ENCODE measurements at places on chromosomes 4 and X.

DNA sequence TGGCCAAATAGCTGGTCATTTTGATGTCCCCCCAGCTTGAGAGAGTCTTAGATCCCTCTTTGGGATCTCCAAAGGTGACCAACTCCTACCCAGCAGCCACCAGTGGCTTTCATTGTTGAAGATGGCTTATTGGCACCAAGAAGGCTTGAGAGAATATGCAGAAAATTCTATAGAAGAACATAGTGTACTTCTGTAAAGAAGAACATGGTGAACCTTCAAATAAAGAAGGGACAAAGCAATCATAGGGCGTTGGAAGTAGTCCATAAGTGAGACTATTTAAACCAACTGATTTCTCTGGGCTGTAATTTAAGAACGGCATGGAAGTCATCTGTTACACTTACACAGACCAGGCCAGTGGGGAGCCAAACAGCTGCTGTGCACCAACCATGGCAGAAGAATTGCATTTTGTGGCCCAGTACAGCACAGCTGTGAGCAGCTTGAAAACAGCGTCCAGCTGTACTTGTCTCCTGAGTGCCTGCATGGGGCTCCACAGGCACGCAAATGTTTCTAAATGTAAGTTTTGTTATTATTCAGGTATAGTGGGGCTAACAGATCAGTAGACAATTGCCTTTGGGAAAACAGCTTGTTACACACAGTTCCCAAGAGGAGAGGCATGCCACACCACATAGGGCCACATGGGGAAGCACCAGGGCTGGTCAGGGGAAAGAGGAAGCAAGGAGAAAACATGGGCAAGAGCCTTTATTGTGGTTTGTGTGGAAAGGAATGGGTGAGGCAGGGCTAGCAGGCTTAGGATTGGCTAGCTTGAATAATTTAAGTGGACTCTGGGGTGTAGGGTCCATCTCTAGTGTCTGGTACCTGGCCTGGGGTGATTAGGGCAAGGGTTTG, 125.0 kb downstream of the ARHGAP6 start:
- DNase-seq, result no peak

DNA sequence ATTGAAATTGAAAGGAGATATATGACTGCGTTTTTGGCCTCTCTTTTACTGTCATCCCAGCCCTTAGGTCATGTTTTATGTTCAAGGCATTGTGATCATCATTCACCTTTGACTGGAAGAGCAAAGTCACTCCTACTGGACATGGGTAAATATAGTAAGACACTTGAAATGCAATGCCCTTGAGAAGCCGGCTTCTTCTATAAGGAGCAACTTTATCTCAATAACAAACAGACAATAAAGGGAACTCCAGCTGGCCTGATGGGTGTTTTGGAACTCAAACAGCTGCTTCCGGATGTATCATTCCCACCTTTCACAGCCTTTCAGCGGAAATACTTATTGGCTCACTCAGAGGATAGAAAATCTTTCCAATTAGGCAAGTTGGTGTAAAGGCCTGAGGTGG, 65.1 kb upstream of the C4orf54 start:
- no peak for DNase-seq

GRCh38 chrX:56343664-56344063, 111.5 kb downstream of the KLF8 start:
- DNase-seq, result no peak

DNA sequence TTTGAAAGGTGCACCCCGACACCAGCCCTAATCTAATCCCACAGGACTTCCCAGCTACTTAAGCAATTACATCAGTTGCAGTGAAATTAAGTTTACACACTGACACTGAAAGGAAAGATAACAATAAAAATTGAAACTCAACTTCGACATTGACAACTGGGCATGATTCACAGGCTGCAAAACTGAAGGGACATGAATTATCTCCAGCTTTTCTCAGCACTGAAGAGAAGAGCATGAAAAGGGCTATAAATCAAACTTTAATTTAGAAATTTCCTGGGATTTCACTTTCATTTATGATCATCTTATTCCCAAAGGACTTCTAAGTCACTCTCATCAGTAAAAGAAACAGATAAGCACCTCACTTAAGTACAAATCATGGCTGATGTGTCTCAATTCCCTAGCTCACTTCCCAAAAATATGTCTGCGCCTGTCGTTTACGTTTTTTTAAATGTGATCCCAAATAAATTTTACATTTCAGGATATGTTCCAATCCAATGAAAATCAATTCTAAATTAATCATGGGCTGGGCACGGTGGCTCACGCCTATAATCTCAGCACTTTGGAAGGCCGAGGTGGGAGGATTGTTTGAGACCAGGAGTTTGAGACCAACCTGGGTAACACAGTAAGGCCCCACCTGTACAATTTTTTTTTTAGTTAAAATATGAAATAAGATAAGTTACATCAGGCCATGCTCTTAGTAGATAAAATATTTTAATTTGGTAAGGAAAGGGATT, 134.4 kb upstream of the TBL1X start:
- DNase-seq, result no peak

DNA sequence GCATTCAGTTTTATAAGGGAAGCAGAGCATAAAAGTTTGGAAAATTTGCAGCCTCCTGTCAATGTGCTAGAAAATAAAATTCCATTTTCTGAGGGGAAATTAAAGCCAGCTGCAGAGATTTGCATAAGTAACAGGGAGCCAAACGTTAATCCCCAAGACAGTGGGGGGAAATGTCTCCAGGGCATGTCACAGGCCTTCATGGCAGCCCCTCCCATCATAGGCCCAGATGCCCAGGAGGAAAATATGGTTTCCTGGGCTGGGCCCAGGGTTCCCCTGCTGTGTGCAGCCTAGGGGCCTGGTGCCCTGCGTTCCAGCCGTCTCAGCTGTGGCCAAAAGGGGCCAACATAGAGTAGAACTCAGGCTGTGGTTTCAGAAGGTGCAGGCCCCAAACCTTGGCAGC, 9.3 kb downstream of the RNF4 start:
- DNase-seq, result no peak

DNA sequence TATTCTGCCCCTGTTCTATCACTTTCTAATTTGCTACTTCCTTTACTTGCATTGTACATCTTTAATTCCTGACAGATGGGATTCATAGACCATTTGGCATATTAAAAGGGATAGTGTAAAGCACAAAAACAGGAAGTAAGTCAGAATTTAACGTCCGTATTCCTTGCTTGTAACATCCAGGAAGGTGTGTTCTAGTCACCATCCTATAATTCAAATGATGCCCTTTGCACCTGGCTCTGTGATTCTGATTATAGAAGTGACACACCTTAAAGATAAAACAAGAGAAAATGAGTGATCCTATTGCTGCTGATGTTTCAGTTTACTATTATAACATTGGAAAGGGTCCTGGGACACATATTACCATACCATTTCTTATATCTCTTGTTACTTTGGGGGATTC, 238.7 kb upstream of the NR3C2 start:
- DNase-seq, result no peak

DNA sequence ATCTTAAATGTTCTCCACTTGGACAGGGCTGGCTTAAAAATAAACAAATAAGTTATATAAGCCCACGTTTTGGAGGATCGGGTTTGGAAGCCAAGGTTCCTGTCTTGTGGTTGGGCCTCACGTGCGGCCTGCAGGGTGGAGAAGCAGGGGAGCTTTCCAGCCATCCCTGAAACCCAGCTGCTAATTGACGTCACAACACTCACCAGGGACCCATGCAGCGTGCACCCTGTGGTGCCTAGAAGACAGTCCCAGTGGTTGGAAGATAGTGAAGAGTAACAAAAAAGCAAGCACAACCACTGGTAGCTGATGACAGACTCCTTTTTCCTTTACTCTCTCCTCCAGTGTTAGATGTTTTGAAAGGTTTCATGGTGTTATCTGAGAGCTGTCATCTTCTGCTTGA, 142.0 kb upstream of the RBPJ start:
- no peak for DNase-seq

DNA sequence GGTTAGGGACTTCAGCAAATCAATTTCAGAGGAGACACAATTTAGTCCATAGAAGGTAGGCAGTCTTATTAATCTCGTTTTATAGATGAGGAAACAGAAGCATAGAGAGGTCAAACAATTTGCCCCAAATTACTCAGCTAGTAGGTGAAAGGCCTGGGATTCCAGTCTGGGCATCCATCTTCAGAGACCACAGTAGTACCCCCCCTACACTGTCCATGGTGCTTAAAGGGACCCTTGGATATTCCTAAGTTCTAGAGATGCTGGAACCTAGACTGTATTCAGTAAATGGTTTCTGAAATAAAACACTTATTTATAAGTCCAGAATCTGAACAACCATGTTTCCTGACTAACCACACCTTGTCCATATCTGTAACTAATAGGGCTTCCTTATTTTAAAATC, 174.8 kb downstream of the CEP135 start:
- DNase-seq, result no peak

DNA sequence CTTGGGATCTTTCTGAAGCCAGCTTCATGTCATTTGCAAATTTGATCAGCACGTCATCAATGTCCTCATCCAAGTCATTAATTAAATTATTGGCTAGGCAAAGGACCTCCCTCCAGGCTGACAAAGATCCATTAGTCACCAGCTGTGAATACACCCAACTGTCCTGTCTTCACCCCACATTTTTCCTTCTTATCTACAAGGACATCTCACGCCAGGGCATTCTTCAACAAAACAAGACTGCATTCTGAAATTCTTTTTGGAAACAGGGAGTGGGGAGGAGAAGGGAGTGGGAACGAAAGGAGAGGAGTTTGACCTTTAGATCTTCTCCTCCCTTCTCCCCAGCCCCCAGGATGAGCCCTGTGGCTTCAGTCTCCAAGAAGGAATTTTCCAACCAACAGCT, 32.7 kb downstream of the NLGN3 start:
- no peak for DNase-seq
